ENCODE measurements at places on chromosomes 5 and 9.

- no peak for DNase-seq
Measured at GRCh38 chr5:179333796-179334761, 11.2 kb downstream of the ADAMTS2 start.

- DNase-seq, result no peak
Measured at GRCh38 chr5:7397937-7398336, 2.0 kb downstream of the ADCY2 start.

- DNase-seq, result peak; percentile 99
Measured at GRCh38 chr5:91280362-91281269, 102.5 kb downstream of the ARRDC3 start.

GRCh38 chr9:88777498-88778312 lies 213.6 kb upstream of the S1PR3 start:
- DNase-seq, result peak; percentile 63

- no peak for DNase-seq
Measured at GRCh38 chr5:125112196-125112595, 365.8 kb upstream of the ZNF608 start.

- peak; percentile 44 for DNase-seq
Measured at GRCh38 chr5:44388321-44389089, 715 bp downstream of the FGF10 start.

GRCh38 chr5:101675510-101676219 lies 620.4 kb downstream of the SLCO4C1 start:
- no peak for DNase-seq

DNA sequence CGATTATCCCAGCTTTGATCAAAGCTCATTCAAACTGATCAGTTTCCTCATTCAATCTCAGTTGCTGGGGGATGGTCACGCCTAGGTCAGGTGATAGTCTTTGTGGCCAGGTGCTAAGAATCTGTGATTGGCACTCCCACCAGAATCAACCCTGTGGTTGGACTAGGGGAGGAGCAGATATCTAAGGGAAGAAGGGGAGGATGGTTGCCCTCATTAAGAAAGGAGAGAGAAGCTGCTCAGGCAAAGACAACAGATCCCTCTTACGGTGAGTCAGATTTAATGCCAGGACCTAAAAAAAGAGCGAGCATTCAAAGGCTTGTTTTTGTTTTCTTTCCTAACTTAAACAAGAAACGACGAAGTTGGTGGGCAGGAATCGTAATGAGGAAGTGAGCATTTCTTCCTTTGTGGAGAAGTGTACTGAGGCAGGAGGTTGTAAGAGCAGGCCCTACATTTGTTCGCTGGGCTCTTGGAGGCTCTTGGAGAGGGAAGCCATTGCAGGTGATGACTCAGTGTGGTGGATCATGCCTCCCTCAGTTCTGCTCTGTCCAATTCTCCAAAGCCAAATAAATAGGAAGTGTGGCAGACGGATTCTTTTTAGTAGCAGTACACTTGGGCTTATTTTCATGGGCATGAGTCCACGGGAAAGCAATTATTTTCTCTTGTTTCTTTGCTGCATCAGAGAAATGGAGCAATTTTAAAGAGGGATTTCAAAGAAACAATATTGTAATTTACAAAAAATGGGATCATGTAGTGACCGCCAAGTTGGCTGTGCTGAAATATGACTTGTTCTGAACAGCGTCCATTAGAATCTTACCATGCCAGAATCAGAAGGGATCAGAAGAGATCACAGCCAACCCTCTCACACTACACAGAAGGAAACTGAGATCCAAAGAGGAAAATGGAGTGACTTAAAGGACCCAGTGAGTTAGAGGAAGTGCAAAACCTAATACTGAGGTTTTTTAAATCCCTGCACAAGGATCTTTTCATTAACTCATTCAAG lies 18.7 kb upstream of the TGFBR1 start:
- no peak for DNase-seq

DNA sequence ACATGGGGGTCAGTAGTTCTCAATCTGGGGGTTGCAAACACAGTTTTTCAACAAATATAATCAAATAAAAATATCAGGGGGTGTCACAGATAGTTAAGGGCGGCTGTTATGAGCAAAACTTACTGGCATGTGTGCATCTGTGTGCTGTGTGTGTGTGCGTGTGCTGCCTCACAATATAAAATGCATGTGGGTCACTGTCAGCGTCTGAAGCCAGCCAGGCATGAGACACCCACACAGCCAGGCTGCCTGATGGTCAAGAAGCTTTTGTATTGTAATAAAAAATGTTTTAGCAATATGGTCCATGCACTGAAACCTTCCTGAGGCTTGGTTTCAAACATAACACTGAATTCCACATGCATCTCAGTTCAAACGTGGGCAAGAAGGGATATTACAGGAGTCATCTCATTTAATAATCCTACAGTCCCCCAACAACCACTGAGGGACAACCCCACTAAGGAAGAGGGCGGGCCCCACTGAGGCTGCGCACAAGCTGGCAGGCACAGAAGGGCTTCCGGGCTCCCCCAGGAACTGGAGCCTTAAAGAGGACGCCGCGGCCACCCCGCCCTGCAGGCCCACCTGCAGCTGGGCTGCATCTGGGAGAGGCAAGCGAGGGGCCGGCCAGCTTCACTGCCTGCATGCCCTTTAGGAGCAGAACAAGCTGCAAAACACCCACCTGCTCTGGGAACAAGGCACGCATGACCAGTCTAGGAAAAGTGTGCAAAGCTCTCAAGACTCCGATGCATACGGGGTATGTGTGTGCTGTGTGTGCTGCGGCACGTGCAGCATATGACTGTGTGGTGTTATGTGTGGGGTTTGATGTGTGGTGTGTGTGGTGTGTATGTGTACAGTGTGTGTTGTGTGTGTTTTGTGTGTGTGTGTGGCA lies 14.1 kb downstream of the SEMA4D start:
- no peak for DNase-seq

DNA sequence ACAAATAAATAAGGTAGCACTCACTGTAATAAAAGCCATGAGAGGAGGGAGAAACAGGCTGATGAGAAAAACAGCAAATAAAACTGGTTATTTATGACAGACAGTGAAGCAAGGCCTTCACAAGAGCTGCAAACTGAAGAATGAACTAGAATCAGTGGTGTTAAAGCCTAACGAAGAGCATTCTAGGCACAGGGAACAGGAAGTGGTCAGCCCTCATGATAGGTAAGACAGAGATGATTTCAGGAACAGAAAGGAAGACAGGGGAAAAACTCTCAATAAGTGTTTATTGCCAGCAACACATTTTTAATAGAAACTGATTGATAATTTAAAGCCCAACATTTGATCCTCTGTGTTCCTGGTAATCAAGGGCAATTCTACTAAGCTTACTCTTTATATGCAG lies 124.5 kb downstream of the EDIL3 start:
- DNase-seq, result no peak

GRCh38 chr9:138025908-138026307 lies 148.3 kb downstream of the CACNA1B start:
- no peak for DNase-seq

DNA sequence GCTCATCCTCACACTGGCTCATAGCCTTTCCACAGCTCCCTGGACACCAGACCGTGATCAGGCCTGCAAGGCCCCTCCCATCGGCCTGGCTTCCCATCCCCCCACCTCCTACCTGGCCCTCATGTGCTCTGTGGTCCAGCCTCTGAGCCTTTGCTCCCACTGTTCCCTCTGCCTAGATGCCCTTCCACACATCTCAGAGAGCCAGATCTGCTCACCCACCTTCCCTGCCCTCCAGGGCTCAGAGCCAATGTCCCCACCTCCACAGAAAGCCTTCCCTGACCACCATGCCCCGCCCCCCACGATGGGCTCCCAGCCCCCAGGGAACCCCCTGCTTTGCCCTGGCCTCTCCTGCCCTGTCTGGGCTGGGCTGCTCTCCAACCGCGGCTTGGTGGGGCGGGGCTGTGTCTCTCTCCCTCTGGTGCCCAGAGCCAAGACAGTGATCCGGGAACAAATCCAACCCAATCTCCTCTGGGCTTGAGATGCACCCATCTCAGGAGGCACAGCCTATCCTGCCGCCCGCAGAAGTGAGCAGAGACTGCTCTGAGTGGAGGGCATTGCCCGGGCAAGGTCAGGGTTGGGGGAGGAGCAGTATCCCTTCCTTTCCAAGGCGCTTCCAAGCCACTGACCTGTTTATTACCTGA lies 1.6 kb downstream of the NINJ1 start:
- no peak for DNase-seq

GRCh38 chr9:97740848-97741821 lies 44.0 kb upstream of the XPA start:
- no peak for DNase-seq

DNA sequence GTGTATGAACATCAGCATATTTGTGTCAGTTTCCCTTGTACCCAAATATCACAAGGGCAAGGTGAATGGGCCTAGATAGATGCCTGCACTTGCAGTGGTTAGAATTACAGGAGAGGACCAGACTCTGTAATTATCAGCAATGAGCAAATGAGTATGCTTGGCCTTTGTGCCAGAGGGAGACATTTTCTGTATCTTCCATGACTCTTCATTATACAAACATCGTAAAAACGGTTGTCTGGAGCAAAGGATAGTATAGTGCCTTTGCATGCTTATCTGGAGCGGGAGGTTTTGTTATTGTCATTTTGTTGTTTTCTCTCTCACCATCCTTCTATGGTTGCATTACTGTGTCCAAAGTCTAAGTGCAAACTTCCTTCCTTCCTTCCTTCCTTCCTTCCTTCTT lies 1568.5 kb upstream of the NUDT12 start:
- no peak for DNase-seq

GRCh38 chr5:84568171-84568570 lies 183.5 kb upstream of the EDIL3 start:
- no peak for DNase-seq

- peak; percentile 5 for DNase-seq
Measured at GRCh38 chr5:69368458-69369339, 621 bp downstream of the AK6 start.

- no peak for DNase-seq
Measured at GRCh38 chr9:78462611-78463010, 165.7 kb downstream of the PSAT1 start.

- DNase-seq, result no peak
Measured at GRCh38 chr5:1855075-1855474, 27.6 kb downstream of the IRX4 start.
